Lung microvascular endothelial cell (primary cell): ENCODE measurements at places on chromosomes 6 and 20. TPM values are rescaled to one million over a fixed set of nuclear protein-coding genes. Genes with fewer than 3 reads are reported as not detected.

GRCh38 chr20:48102931-48103660 is 317.8 kb upstream of the SULF2 start:
- DNase-seq, result no peak

GRCh38 chr6:827431-827830 is 134.5 kb upstream of the EXOC2 start:
- no peak for DNase-seq

The HCRTR2 gene
- not detected in 2 replicates for total RNA-seq

DNA sequence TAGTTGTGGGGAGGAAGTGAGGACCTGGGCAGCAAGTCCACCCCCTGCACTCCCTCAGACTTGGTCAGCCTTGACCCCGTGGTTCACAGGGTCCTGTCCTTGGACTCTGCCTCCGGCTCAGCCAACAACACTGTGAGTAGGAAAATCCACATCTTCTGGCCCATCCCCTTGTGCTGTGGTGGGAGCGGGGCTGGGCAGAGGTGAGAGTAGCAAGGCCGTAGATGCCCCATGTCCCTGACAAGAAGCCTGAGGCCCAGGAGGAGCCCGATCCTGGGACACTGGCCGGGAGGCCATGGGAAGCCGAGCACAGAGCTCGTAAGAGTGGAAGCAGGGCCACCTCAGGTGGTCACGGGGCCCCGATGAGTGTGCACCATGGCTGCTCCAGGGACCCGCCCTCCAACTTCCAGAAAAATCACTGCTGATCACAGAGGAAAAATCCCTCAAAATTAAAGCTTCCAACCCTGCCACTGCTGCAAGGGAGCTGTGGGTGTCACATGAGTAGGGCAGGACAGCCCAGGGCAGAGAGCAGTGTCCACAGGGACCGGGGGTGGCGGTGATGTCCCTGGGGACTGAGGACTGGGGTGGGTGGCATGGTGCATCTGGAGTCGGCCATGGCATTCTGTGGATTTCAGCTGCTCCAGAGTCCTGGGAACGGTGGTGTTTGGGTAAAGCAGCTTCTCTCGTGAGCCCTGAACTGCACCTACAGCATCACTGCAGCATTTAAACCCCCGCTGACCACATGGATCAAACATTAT is 189.4 kb downstream of the DLL1 start:
- DNase-seq, result no peak

The HDGFL1 gene
- total RNA-seq, result not detected in 2 replicates

The C20orf141 gene
- not detected in 2 replicates for total RNA-seq

The WFDC12 gene
- total RNA-seq, result not detected in 2 replicates

- DNase-seq, result no peak
Measured at GRCh38 chr20:1720845-1721475, 63.4 kb upstream of the SIRPG start.

The OVOL2 gene
- not detected in 2 replicates for total RNA-seq

- peak; percentile 91 for DNase-seq
Measured at GRCh38 chr6:157089258-157089657, 234.1 kb downstream of the TMEM242 start.

DNA sequence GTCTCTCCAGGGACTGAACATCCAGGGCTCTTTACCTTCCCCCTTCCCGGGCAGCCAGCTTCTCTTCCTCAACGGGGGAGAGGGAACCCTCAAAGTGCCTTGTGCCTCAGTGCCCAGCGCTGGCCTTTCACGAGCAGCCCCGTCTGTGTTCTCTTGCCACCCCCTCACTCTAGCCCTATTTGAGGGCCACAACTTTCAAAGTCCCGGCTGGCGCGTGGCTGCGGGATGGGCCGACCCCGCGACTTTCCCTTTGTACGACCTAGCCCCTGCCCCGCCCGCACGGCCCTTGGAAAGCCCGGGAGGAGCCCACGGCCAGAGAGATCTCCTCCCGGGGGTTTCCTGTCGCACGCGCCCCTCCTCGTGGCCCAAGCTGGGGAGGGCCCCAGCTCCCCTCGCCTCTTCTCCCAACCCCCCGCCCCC is 559 bp downstream of the SCRT2 start:
- no peak for DNase-seq

- peak; percentile 84 for DNase-seq
Measured at GRCh38 chr6:146700078-146700686, 101.4 kb downstream of the ADGB start.

The CCR6 gene
- total RNA-seq, result not detected in 2 replicates

DNA sequence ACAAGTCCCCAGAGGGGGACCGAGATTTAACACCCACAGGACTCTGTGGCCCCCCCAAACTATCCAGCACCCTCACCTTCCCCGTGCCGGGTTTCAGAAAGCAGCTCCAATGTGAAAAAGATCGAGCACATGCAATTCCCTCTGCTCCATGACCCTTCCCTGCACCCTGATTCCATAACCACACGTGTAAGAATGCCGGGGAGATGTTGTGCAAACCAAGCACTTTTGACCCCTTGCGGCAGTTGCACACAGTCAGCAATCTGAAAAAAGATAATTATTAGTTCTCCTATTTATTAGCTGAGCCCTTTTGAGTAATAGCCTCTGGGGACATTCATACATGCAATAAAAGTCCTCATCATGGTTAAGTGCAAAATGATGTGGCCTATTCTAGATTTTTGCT is 13.0 kb downstream of the FOXQ1 start:
- no peak for DNase-seq

The SLX4IP gene
- 1.7 and 2.6 TPM in 2 replicates for total RNA-seq

The COL9A3 gene
- total RNA-seq, result 0.44 and 0.99 TPM in 2 replicates

DNA sequence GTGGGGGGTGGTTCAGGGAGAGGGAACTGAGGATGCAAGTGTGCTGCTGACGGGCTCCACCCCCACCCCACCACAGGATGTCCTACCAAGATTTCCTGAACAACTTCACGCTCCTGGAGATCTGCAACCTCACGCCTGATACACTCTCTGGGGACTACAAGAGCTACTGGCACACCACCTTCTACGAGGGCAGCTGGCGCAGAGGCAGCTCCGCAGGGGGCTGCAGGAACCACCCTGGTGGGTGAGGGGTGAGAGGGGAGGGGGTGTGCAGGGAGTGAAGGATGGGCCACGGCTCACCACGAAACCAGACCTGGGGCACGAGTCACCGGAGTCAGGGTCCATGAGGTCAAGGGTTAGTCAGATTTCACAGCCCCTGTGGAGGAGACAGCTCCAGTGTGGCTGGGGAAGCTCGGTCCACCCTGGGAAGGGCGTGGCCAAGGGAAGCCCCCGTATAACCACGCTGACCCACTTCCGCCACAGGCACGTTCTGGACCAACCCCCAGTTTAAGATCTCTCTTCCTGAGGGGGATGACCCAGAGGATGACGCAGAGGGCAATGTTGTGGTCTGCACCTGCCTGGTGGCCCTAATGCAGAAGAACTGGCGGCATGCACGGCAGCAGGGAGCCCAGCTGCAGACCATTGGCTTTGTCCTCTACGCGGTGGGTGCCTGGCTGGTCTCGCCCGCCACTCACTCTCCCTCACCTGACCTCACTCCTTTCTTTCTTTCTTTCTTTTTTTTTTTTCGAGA is 18.3 kb downstream of the CAPN11 start:
- DNase-seq, result peak; percentile 82

GRCh38 chr6:131861381-131861780 is 53.6 kb downstream of the ENPP1 start:
- no peak for DNase-seq

DNA sequence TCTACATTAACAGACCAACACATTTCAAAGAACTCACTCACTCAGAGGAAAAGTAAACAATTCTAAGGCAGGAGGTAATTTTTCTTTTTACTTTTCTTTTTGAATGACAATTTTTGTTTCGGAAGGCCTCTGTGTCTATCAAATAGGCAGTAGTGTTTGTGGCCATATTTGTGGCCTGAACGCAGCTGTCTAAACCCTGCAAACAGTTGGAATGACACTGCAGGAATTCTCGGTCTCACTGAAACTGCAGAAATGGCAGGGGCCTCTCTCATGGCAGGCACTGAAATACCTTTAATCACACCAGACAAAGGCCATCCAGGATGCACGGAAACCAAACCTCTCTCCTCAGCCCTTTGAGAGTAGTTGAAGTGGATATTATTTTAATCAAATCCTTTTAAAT is 30.4 kb downstream of the FYN start:
- DNase-seq, result no peak

- DNase-seq, result no peak
Measured at GRCh38 chr6:131858765-131859415, 51.1 kb downstream of the ENPP1 start.

The LAMA4 gene
- 456 and 465 TPM in 2 replicates for total RNA-seq

The MEI4 gene
- not detected in 2 replicates for total RNA-seq

The ADGB gene
- not detected in 2 replicates for total RNA-seq

The DEF6 gene
- total RNA-seq, result 0.20 and 0.65 TPM in 2 replicates
